Left ventricle myocardium inferior (tissue), 1 donor: ENCODE measurements at places on chromosomes 12 and 14. TPM values are rescaled to one million over a fixed set of nuclear protein-coding genes. Genes with fewer than 3 reads are reported as not detected.

GRCh38 chr14:69363055-69363454 is 35.0 kb downstream of the ERH start:
- H3K36me3 ChIP-seq: no peaks in the 10 kb centered on the region
- DNase-seq: peak; percentile 33
- no peak overlapping the region for H3K27ac ChIP-seq
- no peaks in the 10 kb centered on the region for H3K27me3 ChIP-seq

DNA sequence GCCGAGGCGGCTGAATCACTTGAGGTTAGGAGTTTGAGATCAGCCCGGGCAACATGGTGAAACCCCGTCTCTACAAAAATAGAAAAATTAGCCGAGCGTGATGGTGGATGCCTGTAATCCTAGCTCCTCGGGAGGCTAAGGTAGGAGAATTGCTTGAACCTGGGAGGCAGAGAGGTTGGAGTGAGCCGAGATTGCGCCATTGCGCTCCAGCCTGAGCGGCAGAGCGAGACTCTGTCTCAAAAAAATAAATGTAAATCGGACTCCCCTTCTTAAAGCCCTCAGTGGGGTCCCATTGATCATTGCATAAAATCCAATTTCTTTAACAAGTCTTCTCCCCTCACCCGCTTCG is 908 bp downstream of the TDP1 start:
- no peaks in the 10 kb centered on the region for H3K27me3 ChIP-seq
- H3K36me3 ChIP-seq: no peaks in the 10 kb centered on the region
- no peak for DNase-seq
- peak overlapping the region; percentile 84 for H3K27ac ChIP-seq
- peak overlapping the region; percentile 82 for H3K4me3 ChIP-seq

The BEST3 gene
- 0.80 TPM for total RNA-seq

The GLIPR1L2 gene
- 1.5 TPM for total RNA-seq
